Kidney (tissue), 22 donors: ENCODE measurements at places on chromosomes 5 and 9. TPM values are rescaled to one million over a fixed set of nuclear protein-coding genes. Genes with fewer than 3 reads are reported as not detected.

GRCh38 chr9:27003426-27004077 is 1.9 kb downstream of the LRRC19 start:
- DNase-seq: peak; percentile 64

- peak; percentile 56 for DNase-seq
Observed at GRCh38 chr5:501831-502184, 22.4 kb downstream of the SLC9A3 start.

GRCh38 chr9:28915202-28915930 is 1342.1 kb upstream of the C9orf72 start:
- DNase-seq: no peak

- DNase-seq: no peak
Observed at GRCh38 chr9:91427873-91428272, 4.2 kb upstream of the NFIL3 start.

- no peak for DNase-seq
Observed at GRCh38 chr5:91534332-91534731, 151.2 kb upstream of the ARRDC3 start.

- DNase-seq: no peak
Observed at GRCh38 chr9:129410226-129410625, 210.7 kb downstream of the C9orf50 start.

DNA sequence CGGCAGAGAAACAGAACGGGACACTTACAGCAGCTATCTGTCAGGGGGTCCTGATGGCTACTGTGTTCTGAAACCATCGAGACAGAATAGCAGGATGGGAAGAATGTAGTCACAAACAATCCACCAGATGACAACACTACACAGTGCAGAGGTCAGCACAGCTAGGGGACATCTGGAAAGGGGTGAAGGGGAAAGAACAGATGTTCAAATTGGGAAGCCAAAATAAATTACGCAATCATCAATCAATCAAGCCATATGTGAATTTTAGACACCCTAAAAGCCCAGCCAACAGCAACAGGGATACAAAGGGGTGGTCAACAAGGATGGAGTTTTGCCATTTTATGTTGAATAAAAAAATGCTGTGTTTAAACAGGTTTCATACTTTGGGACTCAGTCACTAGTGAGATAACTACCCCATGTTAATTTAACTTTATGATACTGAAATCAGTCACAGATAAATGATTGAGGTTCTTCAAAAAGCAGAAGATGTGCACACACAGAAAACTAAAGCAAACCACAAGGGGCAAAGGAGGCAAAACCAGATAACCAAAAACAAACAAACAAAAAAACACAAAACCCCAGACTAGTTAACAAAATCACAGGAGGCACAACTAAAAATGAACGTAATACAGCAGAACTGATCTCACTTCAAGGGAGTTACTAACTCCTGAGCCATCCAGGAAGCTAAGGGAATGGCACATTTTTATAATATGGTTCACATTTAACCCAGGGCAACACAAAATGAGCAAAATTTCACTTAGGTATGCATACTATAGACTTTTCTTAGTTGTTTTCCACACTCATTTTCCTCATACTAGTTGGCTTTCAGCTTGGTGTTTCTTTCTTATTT is 65.9 kb downstream of the HABP4 start:
- DNase-seq: no peak

Gene SLCO4C1
- polyA plus RNA-seq: 9.0 TPM

Gene MXD3
- 4.9 TPM for polyA plus RNA-seq

Gene PANK3
- 7.7 TPM for polyA plus RNA-seq

Gene FBP1
- 266 TPM for polyA plus RNA-seq

Gene ATOX1
- 611 TPM for polyA plus RNA-seq

Gene GPX8
- 13.5 TPM for polyA plus RNA-seq

Gene MPDZ
- 18.5 TPM for polyA plus RNA-seq

Gene PITX1
- polyA plus RNA-seq: not detected

Gene SGCD
- 0.99 TPM for polyA plus RNA-seq

Gene KLF9
- polyA plus RNA-seq: 23.5 TPM
